Activated CD4-positive, alpha-beta T cell treated with anti-CD3 and anti-CD28 coated beads, Interleukin-2, amount 10 ng/mL, durations not matched to agents 7 days and 5 days (primary cell): ENCODE measurements at places on chromosomes 16 and 17. TPM values are rescaled to one million over a fixed set of nuclear protein-coding genes. Genes with fewer than 3 reads are reported as not detected.
A peak's percentile ranks its signal among the peaks of the same experiment; 100 is the strongest.

DNA sequence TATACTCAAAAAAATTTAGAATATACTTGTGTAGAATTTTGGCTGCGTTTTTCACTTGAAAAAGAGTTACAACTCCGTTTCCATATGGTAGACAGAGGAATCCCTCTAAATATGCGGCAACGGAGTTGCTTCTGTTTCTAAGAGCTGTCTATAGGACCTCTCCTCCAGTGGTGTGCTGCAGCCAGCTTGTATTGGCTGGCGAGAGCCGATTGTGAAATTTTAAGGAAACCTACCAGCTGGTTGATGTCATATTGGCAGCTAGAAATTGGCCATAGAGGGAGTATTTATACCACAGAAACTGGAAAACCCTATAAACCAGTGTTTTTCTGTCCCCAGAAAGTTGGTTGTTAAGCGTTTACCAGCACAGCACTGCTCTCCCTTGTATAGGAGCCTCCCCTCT lies 655.8 kb upstream of the EEF2KMT start:
- no peak overlapping the region for H3K4me3 ChIP-seq
- H3K27me3 ChIP-seq: no peaks in the 10 kb centered on the region
- no peak overlapping the region for H3K27ac ChIP-seq
- no peak for DNase-seq

- H3K36me3 ChIP-seq: no peaks in the 10 kb centered on the region
- no peak overlapping the region for H3K27ac ChIP-seq
- no peaks in the 10 kb centered on the region for H3K27me3 ChIP-seq
Observed at GRCh38 chr16:1909561-1910231, 8.5 kb downstream of the HS3ST6 start.

MON1B gene
- total RNA-seq: 70.7 TPM

GRCh38 chr16:15865742-15866141 lies 8.9 kb upstream of the MYH11 start:
- no peaks in the 10 kb centered on the region for H3K27me3 ChIP-seq
- no peaks in the 10 kb centered on the region for H3K4me1 ChIP-seq
- H3K4me3 ChIP-seq: no peak overlapping the region
- no peak overlapping the region for H3K27ac ChIP-seq

- DNase-seq: peak; percentile 67
- no peaks in the 10 kb centered on the region for H3K27me3 ChIP-seq
- no peaks in the 10 kb centered on the region for H3K36me3 ChIP-seq
- H3K4me1 ChIP-seq: peaks cover 40% of the 10 kb centered on the region
- peak overlapping the region; percentile 0 for H3K4me3 ChIP-seq
Observed at GRCh38 chr17:3911271-3912053, 4.8 kb downstream of the P2RX1 start.
